ENCODE measurements at places on chromosomes 6 and 20.

DNA sequence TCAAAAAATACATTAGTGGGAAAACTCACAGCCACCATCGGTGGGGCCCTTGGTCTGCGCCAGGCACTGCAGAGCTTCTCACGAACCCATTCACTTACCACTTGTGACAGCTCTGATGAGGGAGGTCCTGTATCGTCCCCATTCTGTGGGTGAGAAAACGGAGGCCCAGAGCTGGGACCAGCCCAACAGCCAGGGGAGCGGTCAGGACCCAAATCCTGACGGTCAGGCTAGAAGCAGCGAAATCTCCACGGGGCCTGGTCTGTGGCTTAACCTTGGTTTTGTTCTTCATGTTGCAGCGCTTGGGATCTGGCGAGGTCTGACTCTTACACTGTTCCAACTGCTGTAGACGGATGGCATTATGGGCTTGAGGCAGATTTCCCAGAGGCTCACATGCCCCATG lies 7.7 kb upstream of the VSX1 start:
- no peak for DNase-seq

- DNase-seq = no peak
These were observed 37.6 kb downstream of the ZMYND8 start for GRCh38 chr20:47318586-47319516.

DNA sequence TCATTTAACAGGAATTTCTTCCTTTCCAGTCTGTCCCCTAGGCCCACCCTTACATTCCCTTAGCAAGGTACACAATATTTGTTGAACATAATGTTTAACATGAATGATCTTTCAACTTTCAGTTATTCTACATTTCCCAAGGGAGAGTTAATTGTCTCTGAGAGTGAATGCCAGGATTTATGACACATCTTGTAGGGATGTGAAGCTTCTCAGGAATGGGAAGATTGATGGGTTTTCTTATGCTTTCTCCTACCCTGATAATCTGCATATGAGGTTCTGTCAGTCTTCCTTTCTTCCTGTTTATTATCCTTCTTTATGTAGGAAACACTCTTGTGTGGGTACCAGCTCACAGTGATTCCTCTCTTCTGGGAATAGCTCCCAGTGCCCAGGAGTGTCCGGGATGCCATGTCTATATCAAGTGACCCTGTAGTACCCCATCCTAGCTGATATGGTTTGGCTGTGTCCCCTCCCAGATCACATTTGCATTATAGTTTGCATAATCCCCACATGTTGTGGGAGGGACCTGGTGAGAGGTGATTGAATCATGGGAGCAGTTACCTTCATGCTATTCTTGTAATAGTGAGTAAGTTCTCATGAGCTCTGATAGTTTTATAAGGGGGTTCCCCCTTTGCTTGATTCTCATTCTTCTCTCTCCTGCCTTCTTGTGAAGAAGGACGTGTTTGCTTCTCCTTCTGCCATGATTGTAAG lies 7.1 kb upstream of the FYN start:
- DNase-seq = no peak

DNA sequence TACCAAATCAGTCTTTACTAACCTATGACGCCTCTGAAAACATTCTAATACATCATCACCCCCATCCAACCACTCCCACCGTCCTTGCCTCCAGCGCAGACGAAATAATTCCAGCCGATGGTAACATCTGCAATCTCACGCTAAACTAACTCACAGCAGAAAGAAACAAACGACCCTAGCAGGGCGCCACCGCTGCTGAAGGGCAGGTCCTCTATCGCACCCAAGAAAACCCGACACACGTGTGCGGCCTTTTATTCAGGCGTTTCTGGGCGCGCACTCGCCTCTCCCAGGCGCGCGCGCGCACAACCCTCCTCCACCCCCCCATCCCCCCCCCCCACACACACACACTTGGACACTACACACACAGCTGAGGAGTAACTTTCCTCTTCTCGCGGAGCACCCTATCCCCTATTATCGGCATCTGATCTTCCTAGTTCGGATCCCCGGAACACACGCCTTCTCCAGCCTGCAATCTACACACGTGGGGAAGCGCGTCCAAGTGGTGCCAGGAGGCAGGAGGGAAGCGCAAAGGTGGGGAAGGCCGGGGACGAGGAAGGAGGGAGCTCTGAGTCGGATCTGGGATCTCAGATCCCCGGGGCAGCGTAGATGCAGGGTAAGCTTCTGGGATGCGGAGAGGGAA lies 1.4 kb downstream of the GFOD1 start:
- DNase-seq = no peak

DNA sequence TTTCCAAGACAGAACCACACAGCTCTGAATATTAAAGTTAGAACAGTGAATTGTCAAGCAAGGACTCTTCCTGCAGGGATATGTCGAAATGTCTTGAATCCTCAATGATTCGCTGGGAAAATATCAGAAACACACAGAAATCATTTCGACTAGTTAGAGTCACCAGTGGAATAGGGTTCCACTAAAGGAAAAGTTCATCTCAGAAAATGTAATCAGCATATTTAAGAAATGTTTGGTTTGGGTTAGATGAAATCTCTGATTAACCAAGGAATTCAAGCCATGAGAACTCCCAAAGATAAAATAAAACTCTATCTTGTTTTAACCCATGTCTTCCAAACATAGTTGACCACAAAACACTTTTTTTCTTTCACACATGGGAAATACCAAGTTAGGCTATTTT lies 621.0 kb upstream of the NRSN1 start:
- no peak for DNase-seq

Data from GM12864 (cell line).